ENCODE measurements at places on chromosomes 5 and 9. TPM values are rescaled to one million over a fixed set of nuclear protein-coding genes. Genes with fewer than 3 reads are reported as not detected.

The FGF10 gene
- total RNA-seq: not detected

GRCh38 chr9:127506117-127506813, 55.0 kb downstream of the LRSAM1 start:
- no peak for DNase-seq

- DNase-seq: no peak
Observed at GRCh38 chr5:137778772-137779564, 24.8 kb upstream of the HNRNPA0 start.

- DNase-seq: no peak
Observed at GRCh38 chr9:136560586-136560985, 14.7 kb upstream of the NOTCH1 start.

Data from epithelial cell of proximal tubule (primary cell).